Activated CD4-positive, alpha-beta memory T cell treated with anti-CD3 and anti-CD28 coated beads for 36 hours (primary cell): ENCODE measurements at places on chromosomes 11 and 22. TPM values are rescaled to one million over a fixed set of nuclear protein-coding genes. Genes with fewer than 3 reads are reported as not detected.

SYCE3 gene
- 1.0 TPM for total RNA-seq

CHRM4 gene
- total RNA-seq = not detected

LYVE1 gene
- not detected for total RNA-seq

DBX1 gene
- total RNA-seq = not detected

OR2AG1 gene
- not detected for total RNA-seq

SHANK3 gene
- total RNA-seq = 0.07 TPM

VWCE gene
- total RNA-seq = 1.1 TPM
